Fibroblast of the conjunctiva (primary cell): ENCODE measurements at places on chromosomes 7 and 10.

DNA sequence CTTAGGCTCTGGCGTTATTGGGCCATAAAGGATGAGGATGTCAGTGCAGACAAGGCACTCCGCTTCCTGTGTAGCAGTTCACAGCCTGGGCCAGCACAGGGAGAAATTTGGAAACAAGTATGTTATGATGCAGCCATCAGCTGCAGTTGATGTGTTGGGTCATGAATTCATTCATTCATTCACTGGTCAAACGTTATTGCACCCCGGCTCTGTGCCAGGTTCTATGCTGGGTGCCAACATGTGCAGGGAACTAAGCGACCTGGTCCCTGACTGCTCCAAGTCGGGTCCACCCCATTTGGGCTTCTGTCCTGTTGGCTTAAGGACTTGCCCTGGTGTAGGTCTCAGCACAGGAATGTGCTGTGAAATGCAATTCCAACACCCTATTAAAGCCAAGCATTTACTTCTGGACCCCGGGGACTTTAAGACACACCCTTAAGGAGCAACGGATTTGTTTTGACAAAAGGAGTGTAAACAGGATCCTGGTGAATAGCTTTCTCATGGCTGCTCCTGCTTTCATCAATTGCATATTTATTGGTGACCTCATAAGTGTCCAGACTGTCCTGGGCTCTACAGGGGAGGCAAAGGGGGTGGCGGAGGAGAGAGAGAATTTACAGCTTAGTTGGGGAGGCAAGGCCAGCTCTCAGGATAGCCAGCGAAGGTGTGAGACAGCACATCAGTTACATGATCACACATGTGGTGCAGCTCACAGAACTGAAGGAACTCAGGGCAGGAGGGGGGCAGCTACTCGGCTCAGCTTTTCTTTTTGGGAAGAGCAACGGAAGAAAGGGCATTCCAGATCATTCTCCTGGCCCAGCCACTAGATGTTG lies 158.6 kb downstream of the GRK5 start:
- no peak for DNase-seq

DNA sequence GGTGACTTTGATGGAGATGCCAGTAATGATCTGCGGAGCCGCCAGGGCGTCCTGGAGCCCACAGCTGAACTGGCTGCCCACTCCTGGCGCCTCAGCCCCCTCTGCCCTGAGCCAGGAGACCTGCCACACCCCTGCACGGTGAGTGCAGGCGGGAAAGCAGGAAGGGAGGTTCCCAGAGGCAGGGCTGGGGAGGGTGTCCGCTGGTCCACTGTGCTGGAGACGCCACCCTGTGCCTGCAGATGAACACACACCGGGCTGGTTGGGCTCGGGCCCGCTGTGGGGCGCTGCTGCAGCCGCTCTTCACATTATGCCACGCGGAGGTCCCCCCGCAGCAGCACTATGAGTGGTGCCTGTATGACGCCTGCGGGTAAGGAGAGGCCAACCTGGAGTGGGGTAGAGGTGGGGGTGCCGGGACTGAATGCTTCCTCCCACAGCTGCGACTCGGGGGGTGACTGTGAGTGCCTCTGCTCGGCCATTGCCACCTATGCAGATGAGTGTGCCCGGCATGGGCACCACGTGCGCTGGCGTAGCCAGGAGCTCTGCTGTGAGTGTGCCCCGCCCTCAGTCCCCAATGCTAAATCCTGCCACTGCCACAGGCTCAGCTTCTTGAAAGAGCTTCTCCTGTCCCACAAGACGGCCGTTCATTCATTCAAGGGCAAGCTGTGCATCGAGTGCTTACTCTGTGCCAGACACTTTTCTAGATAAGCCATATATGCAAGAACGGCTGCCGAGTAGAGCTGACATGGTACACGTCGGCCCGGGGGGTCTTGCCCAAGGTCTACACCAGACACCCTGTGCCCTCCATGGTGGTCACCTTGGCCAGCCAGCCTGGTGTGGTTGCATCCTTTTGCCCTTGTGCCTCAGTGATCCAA lies 14.3 kb upstream of the ZNF467 start:
- no peak for DNase-seq

DNA sequence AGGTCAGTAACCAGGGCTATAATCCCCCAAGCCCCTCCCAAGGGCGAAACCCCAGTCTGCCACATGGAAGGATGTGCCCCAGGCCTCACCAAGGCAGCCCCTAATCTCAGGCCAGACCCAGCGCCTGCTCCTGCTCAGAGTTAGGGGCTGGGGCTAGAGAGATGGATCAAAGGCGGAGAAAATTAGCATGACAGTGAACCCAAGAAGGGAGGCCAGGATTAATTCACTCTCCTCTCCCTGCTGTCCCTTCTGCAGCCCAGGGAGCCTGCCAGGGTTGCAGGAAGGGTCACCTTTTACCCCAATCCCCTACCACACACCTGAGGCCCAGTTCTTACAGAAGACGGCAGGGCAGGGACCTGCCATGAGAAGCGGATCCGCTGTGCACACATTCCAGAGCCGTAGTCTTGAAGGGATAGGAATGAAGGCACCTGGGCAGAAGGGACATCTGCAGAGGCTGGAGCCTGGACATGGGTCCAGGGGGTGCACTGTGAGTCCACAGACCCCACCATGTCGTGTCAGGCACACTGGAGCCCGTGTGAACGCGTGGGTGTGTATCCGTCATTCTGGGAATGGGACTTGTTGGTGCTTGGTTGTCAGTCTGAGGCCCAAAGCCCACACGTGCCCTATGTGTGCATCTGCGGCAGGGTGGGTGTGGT lies 11.9 kb upstream of the ZMIZ1 start:
- no peak for DNase-seq

DNA sequence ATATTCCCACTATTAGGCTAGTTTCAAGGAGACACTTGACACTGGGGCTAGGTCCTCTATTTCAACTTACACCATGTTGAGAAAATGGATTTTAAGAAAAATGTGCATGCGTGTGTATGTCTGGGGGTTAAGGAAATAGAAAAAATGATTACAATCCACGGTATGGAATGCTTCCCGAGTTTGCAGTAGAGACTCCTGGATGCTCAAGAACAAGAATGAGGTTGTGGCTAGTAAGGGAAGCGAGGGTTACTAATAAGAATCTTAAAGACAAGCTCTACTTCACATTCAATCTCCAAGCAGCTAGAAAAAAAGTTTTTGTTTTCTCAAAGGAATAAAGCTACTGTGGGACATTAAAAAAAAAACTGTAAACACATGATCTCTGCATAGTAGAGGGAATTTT lies 54.7 kb downstream of the ANK3 start:
- DNase-seq = no peak

DNA sequence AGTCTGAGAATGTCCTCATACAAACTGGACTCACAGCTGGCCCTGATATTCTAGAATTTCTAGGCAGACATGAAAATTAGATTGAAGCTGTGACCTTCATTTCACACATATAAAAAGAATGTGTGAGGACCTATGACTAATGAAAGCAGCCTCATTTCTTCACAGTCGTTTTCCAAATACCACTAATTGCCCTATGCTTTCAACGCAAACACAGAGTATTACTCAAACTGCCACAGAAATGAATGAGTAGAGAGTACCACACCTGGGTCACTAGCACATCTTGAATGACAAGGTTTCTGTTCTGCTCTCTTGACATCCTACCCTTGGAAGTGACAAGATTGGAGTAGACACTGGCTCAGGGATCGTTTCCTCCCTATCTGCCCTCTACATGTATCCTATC lies 142.4 kb downstream of the C1GALT1 start:
- no peak for DNase-seq

DNA sequence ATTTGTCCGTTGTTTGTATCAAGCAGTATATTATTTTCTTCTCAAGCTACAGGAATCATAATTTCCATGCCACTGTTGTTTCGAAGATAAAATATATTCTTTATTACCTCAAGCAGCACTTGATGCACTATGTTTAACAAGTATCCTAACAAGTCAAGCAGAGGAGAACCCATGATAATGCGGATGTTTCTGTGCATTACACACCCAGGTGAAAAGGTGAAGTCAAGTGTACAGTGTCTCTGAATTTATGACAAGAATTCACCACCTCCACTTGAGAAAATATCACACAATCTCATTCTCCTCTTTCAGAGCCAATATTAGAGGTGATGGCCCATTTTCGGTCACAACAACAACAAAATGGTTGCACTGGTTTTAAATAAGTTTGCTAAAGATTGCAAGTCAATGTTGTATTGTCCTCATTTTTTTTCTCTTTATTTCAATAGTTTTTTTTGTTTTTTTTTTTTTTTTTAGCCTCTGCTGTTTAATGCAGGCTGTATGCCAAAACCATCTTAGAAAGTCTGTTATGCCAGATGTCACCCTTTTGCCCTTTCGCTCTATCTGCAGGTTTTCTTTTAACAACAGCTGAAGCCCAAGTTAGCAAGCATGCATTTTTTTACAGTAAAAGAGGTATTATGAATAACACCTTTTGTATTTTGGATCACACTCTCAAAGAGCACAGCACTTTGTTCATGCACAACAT lies 568.7 kb upstream of the LRRN3 start:
- DNase-seq = no peak

DNA sequence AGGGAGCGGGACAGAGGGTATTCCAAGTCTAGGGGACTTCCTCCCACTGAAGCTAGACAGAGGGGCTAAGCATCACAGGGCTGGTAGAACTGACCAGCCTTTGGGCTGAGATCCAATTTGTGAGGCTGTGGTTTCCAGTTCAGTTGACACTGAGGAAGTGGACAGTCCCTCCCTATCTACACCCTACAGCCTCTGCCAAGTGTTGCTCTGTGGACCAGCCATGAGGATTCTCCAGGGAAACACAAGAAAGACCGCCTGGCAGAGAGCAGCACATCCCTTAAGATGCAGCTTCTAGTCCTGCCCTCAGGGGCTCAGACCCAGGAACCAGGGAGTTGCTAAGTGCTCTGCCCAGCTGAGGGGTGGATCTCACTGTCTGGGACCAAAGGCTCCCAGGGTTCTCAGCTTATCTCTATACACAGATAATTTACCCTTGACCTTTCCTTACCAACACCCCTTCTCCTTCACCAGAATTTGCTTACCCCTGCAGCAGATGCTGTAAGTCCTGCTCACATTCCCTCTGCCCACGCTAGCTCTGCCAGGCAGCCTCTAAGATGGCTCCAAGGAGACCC lies 252.0 kb downstream of the SKIDA1 start:
- DNase-seq = no peak

DNA sequence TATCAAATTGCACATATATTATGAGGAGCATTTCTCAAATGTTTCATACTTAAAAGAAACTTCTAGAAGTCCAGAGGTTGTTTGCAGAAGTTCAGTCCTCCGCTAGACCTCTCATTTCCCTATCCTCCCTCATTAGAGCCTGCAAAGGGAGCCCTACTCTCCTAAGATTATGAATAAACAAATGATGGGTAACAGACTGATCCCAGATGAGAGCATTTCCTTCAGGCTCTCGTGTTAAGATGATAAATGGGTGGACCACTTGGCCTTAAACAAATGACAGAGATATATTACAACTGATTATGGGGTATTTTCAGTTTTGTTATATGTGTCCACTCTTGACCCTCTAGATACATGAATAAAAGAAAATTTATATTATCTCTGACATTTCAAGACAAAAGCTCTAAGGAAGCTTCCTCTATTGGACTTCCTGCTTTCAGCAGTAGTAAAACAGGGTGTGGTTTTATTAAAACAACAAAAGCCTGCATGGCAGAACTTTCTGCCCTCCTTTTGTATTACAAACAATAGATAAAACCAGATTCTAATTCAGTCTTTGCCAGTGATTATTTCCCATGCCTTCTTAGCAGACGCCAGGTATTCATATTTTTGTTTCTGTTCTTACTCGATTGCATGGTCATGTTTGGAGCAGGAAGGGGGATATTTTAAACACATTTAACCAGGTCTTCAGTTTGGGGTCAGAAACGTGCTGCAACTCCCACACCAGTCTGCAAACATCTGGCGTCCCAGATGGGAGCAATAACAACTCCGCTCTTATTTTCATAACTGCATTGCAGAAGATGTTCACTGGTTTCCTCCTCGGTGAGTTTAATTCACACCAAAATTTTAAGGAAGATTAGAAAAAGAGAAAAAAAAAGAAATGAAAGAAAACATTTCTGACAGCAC lies 52.4 kb upstream of the FAM204A start:
- no peak for DNase-seq

DNA sequence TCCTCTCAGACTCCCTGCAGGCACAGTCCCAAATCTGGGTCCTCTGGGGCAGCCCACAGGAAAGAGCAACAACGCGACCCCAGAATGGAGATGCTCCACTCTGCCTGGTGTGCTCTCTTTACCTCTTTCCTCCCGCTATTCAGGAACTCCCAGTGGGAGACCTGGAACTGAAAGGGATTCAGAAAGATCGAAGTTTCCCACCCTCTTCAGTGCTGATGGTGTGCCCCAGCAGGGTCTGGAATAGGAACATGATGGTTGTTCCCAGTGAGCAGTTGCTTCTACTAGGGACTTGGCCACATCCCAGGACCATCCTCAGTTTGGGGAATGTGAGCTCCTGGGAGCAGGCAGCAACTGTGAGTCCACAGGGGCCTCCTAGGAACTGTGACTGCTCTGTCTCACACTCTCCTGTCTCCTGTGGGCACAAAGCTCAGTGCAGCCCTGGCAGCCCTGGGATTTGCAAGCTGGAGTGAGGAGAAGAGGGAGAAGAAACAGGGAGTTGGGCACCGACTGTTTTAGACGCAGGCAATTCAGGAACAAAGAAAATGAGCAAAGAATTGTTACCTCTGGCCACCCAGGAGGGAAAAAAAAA lies 17.9 kb downstream of the OR6V1 start:
- DNase-seq = no peak
